Cardiac muscle cell (in vitro differentiated cells and primary cell): ENCODE measurements at places on chromosomes 6 and 20. TPM values are rescaled to one million over a fixed set of nuclear protein-coding genes. Genes with fewer than 3 reads are reported as not detected.

- DNase-seq = peak; percentile 55
Observed at GRCh38 chr6:37373822-37374471, 20.2 kb downstream of the RNF8 start.

- DNase-seq = peak; percentile 91
Observed at GRCh38 chr20:56628873-56629463, at the start of gene TFAP2C. Gene TFAP2C, plus strand, starts transcription at chr20:56629306. Its CDS starts 239 bp downstream, at chr20:56629545.

DNA sequence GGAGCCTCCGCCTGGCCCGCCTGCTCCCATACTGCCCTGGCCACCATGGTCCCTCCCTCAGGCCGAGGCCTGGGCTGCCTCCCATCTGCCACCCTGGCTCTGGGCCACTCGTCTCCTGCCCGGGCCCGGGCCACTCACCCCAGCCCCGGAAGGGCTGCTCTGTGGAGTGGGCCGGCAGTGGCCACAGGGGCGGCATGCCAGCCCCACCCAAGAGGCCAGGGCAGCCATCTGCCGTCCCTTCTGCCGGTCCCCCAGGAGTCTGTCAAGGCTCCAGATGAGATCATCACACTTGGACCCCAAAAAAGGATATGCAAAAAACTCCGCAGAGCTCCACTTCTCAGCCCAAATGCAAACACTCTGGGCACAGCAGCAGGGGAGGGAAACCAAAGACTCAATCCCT is 23.8 kb upstream of the TLDC2 start:
- no peak for DNase-seq

GRCh38 chr6:137106183-137106582 is 61.4 kb upstream of the IL20RA start:
- DNase-seq = no peak

The NR2E1 gene
- not detected in 2 replicates for polyA plus RNA-seq

The CFAP61 gene
- 0.44 TPM in 1 of 2 replicates, not detected in the other for polyA plus RNA-seq

- no peak for DNase-seq
Observed at GRCh38 chr6:24490948-24491347, 1.6 kb upstream of the GPLD1 start.

The NUS1 gene
- 12.7 and 15.9 TPM in 2 replicates for polyA plus RNA-seq
